ENCODE measurements at places on chromosomes 12 and 14.

DNA sequence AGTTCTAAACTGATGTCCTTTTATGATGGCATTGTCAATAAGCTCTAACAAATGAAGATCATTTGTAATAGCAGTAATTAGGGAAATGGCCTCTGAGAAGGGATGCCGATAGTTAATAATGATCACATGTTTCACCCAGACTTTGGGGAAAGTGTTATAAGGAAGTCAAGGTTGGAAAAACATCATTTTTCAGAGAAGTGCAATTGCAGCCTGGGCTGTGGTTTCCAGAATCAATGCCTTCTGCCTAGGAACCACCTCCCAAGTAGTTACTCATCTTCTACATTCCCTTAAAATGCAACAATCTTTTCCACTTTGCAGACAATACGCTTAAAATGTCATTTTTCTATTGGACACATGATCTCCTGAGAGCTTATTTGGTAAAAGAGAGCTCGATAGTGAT lies 879 bp downstream of the EDDM3A start:
- no peak for DNase-seq

GRCh38 chr12:53467880-53468279 lies 16.0 kb downstream of the PCBP2 start:
- DNase-seq, result no peak

DNA sequence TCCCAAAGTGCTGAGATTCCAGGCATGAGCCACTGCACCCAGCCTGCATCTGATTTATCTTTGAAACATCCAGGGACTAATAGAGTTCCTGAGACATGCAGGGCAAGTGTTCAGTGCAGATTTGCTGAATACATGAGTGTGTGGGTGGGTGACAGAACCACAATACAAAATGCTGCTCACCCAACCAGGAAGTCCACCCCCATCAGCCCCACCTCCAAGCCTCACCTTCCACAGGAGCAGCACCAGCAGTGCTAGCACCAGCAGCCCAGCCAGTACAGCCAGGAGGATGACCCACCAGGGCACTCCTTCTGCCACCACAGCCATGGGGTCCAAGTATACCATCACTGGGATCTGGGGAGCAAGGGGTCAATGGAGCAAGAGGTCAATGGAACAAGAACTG lies 20.0 kb downstream of the ITGA7 start:
- DNase-seq, result peak; percentile 18

DNA sequence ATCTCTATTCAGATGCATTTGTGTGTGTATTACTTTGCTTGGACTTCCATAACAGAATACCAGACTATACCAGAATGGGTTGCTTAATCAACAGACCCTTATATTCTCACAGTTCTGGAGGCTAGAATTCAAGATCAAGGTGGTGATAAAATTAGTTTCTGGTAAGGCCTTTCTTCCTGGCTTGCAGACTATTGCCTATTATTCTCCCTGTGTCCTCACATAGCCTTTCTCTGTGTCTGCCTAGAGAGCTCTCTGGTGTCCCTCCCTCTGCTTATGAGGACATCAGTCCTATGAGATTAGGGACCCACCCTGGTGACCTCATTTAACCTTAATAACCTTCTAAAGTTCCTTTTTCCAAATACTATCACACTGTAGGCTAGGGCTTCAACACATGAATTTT lies 106.0 kb downstream of the FAR2 start:
- no peak for DNase-seq

DNA sequence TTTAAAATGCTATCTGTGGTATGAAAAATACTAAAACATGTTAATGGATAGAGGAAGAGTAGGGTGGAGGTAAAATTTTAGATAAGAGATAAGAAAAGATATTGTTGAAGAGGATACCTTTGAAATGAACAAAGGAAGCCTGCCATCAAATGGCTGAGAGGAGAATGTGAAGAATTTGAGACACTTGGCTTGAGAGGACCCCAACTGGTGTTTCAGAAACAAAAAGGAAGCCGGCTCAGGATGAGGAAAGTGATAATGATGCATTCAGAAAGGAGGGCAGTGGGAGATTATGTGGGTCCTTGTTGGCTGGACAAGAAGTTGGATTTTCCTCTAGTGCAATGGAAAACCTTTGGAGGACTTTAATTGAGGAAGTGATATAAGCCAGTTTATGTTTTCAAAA lies 264.4 kb downstream of the DUSP6 start:
- DNase-seq, result no peak

- DNase-seq, result peak; percentile 75
Observed at GRCh38 chr12:110403976-110404682, 621 bp upstream of the ANAPC7 start.

- no peak for DNase-seq
Observed at GRCh38 chr12:128784030-128784760, 39.6 kb downstream of the SLC15A4 start.

GRCh38 chr12:57727758-57728395 lies 10.7 kb downstream of the AGAP2 start:
- no peak for DNase-seq

DNA sequence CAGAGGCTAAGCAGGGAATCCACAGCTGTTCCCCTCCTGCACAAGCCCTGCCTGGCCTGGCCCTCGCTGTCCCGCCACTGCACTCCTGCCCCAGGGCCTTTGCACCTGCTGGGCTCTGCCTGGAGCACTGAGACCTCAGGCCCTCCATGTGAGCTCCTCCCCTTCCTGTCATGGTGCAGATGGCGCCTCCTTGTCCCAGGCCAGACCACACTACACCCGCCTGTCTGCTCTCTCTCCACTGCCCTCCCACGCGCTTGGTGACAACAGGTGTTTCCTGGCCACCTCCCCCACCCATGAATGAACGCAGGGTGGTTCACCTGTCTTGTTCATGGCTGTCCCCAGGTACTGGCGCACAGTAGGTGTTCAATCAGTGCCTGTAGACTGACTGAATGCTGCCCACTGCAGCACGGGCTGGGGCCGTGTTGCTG lies 82.9 kb downstream of the NCOR2 start:
- DNase-seq, result no peak

- DNase-seq, result no peak
Observed at GRCh38 chr14:89324501-89325298, 92.3 kb downstream of the FOXN3 start.

DNA sequence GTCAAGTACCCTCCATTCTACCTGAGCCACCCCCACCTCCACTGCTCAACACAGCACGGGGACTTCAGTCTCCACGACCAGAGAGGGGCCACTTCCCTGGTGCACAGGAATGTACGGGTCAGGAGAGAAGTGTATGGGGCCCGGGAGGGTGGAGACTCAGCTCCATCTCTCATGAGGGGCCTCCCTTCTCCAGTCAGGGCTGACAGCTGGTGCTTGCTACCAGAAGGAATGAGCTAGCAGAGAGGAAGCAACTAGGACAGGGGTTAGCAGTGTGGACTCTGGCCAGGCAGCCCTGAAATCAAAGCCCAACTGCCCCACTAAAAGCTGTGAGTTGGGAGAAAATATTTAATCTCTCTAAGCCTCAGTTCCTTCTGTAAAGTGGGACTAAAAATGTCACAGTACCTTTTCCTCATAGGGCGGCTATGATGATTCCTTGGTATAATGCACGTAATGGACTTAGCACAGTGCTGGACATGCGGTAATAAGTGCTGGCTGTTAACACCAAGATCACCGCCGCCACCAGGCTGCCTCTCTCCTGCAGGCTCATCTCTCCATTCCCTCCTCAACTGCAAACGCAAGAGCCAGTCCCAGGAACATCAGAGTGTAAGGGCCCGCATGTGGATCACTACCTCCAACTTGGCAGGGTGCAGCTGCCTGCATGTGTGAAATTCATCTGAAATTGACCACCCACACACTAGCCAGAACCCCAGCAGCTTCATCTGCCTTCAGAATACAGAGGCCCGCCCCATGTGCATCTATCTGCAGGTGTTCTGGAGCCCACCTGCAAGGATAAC lies 14.6 kb downstream of the ACTN1 start:
- DNase-seq, result no peak

GRCh38 chr14:104768437-104769323 lies 15.7 kb downstream of the SIVA1 start:
- DNase-seq, result peak; percentile 97

DNA sequence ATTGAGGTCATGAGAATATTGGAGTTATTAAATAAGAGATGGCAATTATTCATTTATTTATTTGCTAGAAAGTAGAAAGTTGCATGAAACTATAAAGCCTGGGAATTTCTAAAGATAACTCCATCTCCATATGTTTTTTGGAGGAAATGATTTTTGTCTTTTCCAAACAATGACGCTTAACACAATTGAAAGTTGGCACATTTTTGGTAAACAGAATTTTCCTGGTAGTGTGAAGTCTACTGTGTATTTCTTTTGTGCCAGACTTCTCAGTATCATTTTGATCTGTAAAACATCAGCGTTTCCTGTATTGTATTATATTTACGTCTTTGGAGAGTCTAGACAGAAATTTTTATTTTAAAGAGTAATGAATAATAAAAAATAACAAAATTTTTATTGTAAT lies 33.7 kb upstream of the PTPRB start:
- no peak for DNase-seq

- no peak for DNase-seq
Observed at GRCh38 chr14:87617079-87617478, 375.9 kb downstream of the GALC start.

- DNase-seq, result no peak
Observed at GRCh38 chr14:88212691-88213090, 110.4 kb downstream of the KCNK10 start.

GRCh38 chr12:99026332-99027054 lies 381.4 kb downstream of the APAF1 start:
- no peak for DNase-seq

- no peak for DNase-seq
Observed at GRCh38 chr14:22549324-22549962, 39.6 kb downstream of the DAD1 start.

DNA sequence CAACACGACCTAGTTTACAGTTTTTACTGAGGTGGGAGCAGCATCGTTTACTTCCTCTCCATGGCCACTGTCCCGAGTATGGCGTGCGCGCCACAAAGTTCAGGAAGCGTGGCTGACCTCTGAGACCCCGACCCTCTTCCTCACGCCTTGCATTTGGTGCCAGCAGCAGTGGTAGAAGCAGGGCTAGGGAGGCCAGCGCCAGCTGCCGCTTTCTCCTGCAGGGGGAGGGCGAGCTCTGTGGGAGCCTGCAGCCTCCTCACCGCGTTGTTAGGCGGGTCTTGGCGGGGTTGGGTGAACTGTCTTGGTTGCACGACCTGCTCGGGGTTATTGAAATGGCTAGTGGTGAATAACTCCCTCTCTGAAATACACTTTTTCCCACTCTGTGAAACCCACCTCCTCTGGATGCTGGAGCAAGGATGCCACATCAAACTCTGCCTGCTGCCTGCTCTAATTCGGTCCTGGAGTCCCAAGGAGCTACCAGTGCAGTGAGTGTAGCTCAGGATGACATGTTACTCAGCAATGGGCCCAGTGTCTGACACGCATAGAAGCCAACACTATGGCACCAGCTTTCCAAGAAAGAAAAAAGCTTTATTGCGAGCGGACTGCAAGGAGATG lies 22.3 kb upstream of the TDRD9 start:
- DNase-seq, result no peak

GRCh38 chr14:102507857-102508312 lies 1.7 kb downstream of the ANKRD9 start:
- DNase-seq, result no peak

- DNase-seq, result no peak
Observed at GRCh38 chr12:89846473-89847055, 137.9 kb upstream of the ATP2B1 start.

- DNase-seq, result no peak
Observed at GRCh38 chr14:38342803-38343202, 86.9 kb upstream of the CLEC14A start.

DNA sequence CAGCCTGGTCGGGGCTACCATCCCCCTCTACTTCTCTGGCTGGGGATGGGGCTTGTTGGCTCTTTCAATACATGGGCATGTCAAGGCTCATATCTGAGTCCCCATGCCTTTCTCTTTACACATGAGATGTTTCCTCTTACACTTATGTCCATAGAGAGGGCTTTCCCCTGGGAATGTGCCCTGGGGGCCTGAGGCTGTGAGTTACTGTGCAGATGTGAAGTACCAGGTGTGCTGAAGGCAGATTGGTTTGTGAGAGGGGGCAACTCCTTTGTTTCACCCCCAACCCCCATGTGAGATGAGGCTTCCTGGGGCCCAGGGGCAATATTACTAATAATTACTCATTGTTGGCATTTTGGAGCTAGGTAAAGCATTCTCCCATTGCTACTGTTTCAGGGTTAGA lies 32.8 kb downstream of the NRXN3 start:
- no peak for DNase-seq

DNA sequence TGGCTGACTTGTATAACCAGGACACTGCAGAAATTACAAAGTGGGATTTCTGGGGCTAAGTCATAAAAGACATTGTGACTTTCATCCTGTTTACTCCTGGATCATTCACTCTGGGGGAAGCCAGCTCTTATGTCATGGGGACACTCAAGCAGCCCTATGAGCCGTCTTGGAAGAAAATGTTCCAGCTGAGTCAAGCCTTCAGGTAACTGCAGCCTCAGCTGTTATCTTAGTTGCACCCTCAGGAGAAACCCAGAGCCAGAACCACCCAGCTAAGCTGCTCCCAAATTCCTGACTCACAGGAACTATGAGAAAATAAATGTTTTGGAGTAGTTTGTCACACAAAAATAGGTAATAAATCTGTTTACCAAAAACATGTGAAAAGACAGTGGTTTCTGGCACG lies 43.1 kb upstream of the GXYLT1 start:
- DNase-seq, result no peak

DNA sequence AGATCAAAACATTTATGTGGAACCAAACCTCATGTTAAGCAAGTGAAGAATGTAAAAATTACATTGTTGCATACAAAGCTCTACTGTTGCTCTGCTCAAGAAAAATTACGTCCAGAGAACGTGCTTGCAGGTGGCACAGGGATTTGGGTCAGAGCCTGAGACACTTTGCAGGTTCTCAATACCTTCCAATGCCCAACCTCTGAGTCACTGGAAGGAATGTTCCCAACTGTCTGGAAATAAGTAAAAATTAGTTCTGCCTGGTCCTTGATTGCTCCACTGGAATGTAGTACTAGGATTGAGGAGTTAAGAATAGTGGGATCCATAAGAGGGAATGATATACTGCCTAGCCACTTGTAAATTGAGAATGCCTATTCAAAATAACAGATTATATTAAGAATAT lies 2.8 kb upstream of the IFNG start:
- no peak for DNase-seq

GRCh38 chr14:47102472-47102871 lies 450.9 kb upstream of the RPL10L start:
- no peak for DNase-seq

- DNase-seq, result no peak
Observed at GRCh38 chr12:46209170-46209569, 59.7 kb downstream of the SLC38A1 start.

- no peak for DNase-seq
Observed at GRCh38 chr14:69363055-69363454, 35.0 kb downstream of the ERH start.

- DNase-seq, result no peak
Observed at GRCh38 chr12:85393606-85394005, 113.6 kb downstream of the ALX1 start.

- DNase-seq, result no peak
Observed at GRCh38 chr12:67456431-67456901, 187.3 kb downstream of the CAND1 start.

GRCh38 chr14:50821510-50822464 lies 9.2 kb downstream of the NIN start:
- no peak for DNase-seq

GRCh38 chr14:38400751-38401150 lies 144.9 kb upstream of the CLEC14A start:
- DNase-seq, result no peak
